ENCODE measurements at places on chromosomes 6 and 20.

GRCh38 chr6:43801495-43802181, 31.6 kb downstream of the VEGFA start:
- DNase-seq: no peak

DNA sequence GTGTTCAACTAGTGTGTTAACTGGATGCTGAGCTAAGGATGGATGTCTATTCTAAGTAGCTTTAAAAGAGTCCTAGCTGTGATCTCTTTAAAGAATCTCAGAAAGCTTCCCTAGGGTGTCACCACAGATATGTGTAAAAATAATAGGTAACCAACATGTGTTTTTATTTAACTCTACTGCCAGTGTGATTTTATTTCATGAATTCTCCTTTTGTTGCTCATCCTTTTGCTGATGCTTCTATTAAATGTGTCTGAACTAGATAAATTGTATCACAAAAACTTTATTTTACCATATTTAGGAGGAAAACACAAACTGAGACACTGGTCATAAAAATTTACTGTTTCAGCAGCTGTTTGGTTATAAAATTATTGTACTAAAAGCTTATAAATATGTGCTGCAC, 809.4 kb upstream of the CITED2 start:
- DNase-seq: no peak

- no peak for DNase-seq
Observed at GRCh38 chr6:38133932-38134703, 314.6 kb downstream of the ZFAND3 start.

- no peak for DNase-seq
Observed at GRCh38 chr6:21500314-21501020, 93.1 kb upstream of the SOX4 start.
